NCI-H1694 (cell line): ENCODE measurements at places on chromosomes 2 and 18.

DNA sequence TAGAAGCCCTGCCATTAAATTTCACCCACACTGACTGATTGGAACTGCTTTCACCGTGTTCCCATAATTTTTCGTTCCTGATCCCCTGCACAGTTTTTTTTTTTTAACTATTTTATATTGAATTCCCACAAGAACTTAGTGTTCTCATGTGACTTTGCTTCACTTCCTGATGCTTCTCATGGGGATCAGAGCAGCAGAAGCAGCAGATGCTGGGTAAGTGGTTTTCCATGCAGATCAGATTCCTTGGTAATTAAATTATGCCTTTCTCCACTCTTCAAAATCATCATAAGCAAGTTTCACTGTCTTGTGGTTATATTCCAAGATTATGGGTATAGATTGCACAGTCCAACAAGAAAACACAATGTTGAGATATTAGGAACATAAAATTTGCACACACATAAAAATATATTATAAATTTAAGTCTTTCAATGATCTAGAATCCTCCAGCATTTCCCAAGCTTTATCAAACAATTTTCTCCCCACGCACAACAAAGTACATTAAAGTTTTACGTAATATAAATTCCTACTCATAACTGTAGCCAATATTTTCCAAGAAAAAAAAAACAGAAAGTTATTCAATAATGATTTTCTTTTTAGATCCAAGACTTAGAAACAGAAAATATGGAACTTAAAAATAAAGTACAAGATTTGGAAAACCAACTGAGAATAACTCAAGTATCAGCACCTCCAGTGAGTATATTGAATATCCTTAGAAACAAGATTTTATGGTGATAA is 277.9 kb downstream of the GULP1 start:
- DNase-seq: no peak

GRCh38 chr2:30790879-30791278 is 16.4 kb downstream of the CAPN13 start:
- DNase-seq: no peak

DNA sequence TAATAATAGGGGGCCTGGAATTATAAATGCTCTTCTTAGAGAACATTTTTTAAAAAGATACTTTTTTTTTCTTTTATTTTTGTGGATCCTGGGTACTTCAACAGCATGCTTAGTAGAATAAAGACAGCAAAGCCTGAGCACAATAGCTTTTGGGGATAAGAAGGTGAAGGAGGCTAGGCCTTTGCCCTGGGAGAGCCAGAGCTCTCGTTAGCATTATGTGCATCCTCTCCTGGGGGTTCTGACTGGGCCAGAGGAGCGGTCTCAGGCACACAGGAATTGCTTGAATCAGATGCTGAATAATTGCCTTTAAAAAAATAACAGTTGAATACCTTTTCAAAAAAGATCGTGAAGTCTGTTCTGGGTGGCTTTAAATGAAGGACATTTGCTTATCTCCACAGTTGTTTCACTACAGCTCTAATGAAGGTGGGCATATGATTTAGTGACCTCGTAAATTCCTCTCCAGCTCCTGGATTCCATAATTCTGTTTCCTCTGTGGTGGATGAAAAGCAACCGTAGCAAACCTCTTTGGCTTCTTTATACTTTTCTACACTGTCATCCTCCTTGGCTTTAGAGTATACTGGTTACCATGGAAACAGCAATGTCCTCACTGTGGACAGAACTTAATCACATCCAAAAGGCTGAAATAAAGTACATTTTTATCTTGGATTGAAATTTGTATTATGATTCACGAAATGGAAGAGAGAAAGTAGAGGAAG is 133.8 kb downstream of the MAIP1 start:
- DNase-seq: no peak

GRCh38 chr2:232455426-232456255 is at the start of gene ALPI:
TSS of gene ALPI (plus strand) at chr2:232456153. CDS start at chr2:232456200, 47 bp downstream.
- no peak for DNase-seq

DNA sequence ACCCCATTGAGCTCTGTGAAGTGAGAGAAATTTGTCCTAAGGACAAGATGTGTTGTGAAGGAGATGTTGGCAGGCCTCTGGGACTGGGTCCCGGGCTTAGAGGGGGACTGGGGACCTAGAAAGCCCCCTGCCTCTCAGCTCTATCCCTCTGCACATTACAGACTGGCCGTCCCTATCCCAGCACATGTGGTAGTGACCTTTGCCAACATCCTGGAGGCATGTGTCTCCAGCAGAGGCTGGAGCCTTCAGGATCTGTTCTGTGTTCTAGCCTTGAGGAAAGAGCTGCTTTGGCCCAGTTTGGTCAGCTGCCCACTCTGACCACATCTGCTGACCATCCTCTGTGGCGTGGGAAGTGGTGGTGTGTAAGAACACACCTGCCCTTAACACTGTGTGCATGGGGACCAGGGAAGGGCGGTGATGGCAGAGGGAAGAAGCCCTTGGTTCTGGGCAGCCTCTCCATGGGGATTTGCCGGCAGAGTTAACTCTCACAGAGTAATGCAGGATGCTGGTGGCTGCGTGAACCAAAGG is 33.4 kb downstream of the NCK2 start:
- no peak for DNase-seq

- no peak for DNase-seq
Observed at GRCh38 chr2:159192371-159192918, 94.1 kb downstream of the WDSUB1 start.

DNA sequence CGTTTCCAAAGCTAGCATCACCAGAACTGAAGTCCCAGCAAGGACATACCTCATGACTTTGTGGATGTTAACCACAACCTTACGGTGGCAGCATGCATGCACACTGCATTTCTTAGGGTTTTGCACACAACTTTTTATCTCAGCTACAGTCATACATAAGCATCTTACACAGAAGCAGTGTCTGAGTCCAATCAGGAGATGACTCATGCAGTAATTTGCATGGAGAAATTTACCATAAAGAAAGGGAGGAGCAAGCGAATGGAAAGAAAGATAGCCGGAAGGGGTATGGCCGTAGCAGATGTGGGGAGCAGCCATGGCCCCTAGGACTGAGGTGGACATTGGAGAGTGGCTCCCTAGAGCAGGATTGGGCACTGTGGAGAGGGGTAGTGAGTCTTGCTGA is 522.5 kb downstream of the GALR1 start:
- no peak for DNase-seq

DNA sequence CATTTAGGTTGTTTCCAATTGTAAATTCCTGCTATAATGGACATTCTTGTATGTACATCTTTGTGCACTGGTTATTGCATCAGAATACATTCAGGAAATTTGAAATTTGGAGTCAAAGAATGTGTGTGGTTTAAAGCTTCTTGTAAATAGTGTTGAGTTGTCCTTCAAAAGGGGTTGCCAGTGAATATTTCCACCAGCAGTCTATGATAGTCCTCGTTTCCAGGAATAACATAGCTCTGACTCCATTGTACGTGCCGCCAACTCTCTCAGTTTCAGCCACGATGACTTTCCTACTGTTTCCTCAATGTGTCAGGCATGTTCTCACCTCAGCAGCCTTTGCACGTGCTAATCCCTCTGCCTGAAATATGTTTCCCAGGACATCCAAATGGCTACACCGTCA is 10.9 kb upstream of the HS6ST1 start:
- no peak for DNase-seq

- DNase-seq: no peak
Observed at GRCh38 chr18:76391038-76391437, 104.0 kb downstream of the ZNF516 start.

GRCh38 chr2:64952511-64953482 is 36.4 kb upstream of the SLC1A4 start:
- DNase-seq: no peak

- peak; percentile 44 for DNase-seq
Observed at GRCh38 chr18:63979409-63979920, 9.6 kb downstream of the SERPINB8 start.
